Midbrain (tissue), 1 donor: ENCODE measurements at places on chromosomes 2 and 18.

DNA sequence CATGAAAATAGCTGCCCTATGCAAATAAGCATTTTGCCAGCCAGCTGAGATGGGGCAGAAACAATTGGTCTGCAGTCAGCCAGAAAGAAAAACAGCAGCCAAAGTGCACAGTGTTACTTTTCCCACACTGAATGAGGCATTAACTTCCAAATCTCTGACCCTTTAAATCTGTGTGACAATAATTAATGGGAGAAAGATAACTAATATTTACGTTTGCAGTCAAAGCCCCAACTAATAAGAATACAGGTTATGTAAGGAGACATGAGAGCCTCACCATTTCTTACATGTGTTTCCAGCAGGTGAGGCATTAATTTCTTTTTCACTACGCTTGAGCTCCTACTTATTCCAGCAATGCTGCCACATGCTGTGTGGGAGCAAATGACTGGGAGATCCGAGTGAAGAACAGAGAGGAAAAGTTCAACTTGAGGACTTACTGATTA is 339.0 kb downstream of the SATB2 start:
- no peak for DNase-seq

- DNase-seq: peak; percentile 2
Observed at GRCh38 chr18:13214609-13215008, 4.0 kb upstream of the LDLRAD4 start.

- DNase-seq: no peak
Observed at GRCh38 chr2:241185961-241186360, 2.5 kb upstream of the ANO7 start.

DNA sequence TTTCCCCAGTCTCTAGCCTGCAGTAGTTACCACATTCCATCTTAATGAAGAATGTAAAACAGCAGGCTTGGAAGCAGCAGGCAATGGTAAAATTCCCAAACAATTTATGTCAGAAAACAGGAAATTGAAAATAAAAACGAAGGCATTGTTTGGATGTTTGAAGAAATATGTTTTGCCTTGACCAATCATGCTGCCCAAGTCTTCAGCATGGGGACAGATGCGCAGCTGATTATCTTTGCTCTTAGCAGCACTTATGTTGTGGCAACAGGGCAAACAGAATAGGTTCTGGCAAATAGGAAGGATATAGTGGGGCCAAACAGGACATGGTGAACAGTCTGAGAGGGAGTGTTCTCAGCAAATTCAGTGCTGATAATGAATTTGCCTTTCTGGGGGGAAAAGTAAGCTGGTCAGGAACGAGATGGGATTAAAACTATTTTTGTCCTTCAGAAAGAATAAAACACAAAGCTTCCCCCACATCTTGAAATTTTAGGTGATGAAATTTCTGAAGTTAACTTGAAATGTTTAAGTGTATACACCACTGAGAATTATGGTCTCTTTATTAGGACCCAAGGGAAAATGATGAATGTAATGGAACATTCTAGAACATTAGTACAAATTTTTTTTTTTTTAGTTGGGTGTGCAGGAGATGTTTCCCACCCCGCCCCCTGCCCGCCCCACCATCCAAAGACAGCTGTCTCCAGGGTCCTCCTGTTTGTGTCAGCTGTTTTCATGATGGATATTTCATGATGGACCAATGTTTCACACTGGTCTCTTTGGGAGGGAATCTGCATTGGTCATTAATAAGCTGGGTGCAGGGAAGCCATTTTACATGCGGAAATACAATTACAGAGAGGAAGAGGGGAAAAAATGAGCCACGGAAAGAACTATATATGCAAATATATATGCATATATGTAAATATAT is 239.5 kb upstream of the REV1 start:
- no peak for DNase-seq

DNA sequence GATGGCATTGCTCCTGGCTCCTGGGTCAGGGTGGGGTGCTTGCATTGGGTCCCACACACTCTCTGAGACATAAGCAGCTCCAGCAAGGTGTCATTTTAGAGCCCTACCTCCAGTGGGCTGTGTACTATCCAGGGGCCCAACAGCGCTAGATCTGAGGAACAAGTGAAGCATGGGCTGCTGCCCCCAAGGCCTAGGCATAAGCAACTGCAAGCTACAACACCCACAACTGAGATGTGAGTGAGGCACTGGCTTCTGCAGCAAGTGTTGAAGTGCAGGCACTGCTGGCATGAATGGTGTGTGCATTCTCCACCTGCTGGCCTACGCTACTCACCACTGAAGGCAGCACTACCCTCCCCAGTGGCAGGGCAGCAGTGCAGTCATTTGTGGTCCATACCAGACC is 81.0 kb upstream of the STK39 start:
- no peak for DNase-seq

DNA sequence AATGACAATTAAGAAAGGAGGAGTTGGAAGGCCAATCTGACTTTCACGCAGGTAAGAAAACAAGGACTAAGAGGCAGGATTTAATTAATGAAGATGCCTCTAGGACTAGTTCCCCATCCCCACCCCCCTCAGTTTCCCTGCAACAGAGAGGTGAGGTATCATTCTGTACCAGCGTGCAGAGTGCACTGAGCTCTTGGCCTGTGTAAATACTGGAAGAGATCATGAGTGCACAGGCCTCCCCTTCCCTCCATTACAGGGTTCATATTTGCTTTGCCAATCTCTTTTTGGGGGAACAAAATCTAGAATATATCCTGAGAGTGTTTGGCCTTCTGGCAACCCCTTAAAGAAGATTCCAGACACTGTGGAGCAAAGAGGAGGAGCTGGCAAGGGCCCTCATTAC is 60.9 kb downstream of the MMADHC start:
- no peak for DNase-seq

- no peak for DNase-seq
Observed at GRCh38 chr2:204434660-204435462, 110.4 kb upstream of the PARD3B start.

- no peak for DNase-seq
Observed at GRCh38 chr2:212912445-212913103, 238.8 kb downstream of the IKZF2 start.

DNA sequence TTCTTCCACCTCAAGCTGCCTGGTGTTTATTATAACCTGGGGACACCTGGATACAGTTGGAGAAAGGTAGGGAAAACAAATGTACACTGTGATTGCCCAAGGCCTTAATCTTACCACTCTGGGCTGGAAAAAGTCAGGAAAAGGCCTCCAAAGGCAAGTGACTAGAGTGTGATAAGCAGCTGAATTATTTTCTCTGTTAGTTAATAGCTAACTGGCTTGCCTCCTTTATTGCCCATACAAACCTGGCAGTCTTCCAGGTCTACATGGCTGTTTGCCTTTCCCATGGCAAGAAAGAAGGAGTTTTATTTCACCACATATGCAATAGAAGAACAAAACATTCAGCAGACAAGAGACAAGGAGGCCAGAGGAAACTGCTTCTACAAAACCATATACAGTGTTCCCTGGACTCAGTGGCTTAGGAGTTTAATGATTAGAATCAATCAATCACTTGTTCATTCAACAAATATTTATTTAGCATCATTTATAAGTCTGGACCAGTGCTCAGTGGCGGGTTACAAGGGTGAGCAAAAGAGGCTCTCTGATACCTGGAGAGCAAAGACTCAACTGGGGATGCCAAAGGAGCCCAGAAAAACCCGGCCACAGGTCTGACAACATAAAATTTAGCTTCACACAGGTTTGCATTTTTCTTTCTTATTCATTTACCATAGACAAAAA is 27.5 kb upstream of the SUCLG1 start:
- DNase-seq: no peak

DNA sequence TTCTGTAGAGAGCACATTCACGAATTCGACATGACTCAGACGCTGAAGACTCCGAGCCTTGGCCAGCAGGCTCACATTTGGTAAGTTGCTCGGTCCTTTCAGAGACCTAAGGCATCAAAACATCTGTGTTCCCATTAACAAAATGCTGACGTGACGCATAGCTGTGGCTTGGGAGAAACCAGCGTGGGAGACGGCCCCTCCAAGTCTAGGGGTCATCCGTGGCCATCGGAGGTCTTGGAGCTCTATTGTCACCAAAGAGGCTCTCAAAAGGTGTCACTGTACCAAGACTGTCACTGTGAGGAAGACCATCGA is 14.9 kb downstream of the FBLN7 start:
- no peak for DNase-seq

GRCh38 chr2:102258386-102259074 is 52.8 kb upstream of the IL1RL1 start:
- no peak for DNase-seq

GRCh38 chr2:127188797-127189196 is 31.3 kb downstream of the CYP27C1 start:
- no peak for DNase-seq

DNA sequence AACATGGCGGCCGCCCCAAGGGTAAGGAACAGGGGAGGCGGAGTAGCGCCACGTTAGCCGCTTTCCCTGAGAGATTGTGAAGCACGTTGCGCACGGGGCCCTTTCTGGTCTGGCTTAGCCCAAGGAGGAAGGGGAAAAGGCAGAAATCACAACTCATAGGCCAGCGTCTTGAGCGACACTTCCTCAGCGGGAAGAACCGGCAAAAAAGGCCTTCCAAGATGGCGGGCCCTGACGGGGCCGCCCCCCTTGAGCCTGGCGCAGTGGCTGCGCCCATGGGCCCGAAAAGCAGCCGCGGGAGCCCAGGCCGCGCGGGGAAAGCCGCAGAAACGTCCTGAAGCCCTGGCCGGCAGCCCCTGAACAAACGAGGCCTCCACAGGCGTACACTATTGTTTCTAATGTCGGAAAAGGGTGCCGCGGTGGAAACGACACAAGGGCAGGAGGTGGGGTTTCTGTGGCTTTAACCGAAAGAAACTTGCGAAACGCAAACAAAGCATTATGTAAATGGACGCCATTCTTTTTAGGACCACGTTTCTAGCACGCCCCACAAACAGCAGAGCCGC is 919 bp upstream of the PCBP1 start:
- DNase-seq: peak; percentile 72

GRCh38 chr2:97918818-97919217 is 76.9 kb downstream of the TMEM131 start:
- no peak for DNase-seq

DNA sequence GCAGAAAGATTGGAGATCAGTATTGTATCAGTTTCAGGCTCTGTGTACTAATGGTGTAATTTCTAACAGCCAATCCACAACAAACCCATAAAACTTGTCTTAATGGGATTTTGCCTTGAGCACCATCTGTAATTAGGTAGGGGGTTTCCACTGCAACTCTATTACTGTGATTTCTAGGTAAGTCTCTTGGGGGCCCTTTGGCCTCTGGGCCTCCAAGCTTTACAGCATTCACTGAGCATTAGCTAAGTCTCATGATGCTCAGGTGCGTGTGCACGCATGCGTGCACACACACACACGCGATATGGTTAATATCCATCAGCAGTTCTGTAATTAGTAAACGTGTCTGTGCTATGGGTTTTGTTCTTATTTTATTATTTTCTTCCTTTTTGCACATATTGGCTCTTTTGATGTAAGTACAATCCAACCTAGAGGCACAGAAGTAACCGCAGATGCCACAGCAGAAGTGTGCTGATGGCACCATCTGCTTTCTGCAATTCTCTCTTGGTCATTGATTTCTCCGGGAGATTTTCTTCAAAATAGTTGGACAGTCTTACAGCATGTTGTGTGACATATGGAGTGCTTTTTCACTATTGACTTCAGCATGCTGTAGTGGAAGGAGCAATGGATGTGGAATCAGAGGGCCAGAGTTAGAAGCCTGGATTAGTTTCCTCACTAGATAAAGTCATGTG is 592.0 kb downstream of the LRRTM4 start:
- DNase-seq: no peak

DNA sequence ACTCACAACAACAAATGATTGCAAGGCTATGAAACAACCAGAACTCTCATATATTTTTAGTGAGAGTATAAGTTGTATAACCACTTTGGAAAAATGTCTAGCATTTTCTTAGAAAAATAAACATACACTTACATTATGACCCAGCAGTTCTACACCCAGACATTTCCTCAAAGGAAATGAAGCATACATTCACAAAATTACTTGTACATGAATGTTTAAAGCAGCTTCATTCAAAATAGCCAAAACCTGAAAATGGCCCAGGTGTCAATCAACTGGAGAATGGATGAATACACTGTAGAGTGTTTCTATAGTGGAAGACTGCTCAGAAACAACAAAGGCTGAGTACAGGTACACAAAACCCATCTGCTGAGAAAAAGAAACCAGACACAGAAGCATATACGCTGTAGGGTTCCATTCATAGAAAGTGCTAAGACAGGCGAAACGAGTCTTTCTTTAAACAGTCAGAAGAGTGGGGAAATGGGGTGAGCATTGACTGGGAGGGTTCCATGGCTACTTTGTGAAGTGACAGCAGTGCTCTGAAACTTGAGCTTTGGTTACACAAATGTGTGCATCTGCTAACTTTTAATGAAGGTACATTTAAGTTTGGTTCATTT is 799.0 kb downstream of the DCDC2C start:
- DNase-seq: no peak

DNA sequence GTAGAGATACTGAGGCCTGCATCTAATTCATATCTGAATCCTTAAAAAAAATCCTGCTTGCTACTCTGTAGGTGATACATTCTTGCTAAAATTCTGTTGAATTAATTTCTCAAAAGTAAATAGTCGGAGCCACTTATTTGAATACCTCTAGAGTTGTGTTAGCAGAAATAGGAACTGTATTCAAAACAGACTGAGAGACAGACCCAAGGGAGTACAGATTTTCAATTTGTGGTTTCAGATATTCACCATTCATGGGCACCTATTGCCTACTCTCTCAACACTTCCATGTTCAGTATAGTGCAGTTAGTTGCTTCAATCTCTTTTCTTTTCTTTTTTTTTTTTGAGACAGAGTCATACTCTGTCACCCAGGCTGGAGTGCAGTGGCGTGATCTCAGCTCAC is 46.6 kb upstream of the CTLA4 start:
- no peak for DNase-seq

- DNase-seq: no peak
Observed at GRCh38 chr2:65749545-65749944, 317.1 kb upstream of the SPRED2 start.

- no peak for DNase-seq
Observed at GRCh38 chr2:29627279-29627711, 294.1 kb downstream of the ALK start.

DNA sequence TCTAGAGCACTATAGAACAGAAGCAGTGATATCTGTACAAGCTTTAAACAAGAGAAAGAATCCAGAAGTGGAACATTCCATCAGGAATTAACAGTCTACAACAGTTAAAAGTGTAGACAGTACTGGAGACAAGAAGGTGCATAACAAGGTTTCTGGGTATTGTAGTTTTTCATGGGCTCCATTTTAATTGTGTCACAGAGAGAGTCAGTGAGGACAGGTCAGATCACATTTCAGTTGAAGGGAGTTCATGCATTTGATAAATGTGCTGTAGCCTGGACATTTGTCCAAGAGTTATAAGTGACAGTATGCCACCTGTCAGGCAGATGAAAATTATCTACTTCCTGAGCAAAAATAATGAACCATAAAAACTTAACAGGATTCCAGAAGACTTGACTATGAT is 328.6 kb downstream of the CNTNAP5 start:
- no peak for DNase-seq

DNA sequence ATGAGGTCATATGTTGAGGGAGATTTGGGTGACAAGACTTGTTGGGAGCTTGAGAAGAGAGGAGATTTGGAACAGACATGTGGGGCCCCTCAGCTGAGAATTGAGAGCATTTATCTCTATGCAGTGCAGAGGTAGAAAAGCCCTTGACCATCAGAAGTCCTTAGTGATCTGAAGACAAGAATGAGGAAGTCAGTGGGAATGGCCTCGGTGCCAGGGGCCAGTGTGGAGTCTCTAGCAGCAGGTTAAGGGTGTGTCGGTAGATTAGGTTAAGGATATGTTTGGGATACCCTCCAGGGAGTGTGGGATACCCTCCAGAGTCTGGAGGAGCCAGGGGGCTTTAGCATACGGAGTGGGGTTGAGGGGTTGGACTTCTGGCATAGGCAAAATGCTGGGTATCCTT is 41.6 kb downstream of the FBXO48 start:
- no peak for DNase-seq

GRCh38 chr18:79274823-79275222 is 120.9 kb upstream of the NFATC1 start:
- DNase-seq: no peak
